Posterior cingulate gyrus (tissue), 11 donors: ENCODE measurements at places on chromosomes 7 and 10.

GRCh38 chr10:36722777-36723176 lies 402.6 kb upstream of the ANKRD30A start:
- no peak for DNase-seq

DNA sequence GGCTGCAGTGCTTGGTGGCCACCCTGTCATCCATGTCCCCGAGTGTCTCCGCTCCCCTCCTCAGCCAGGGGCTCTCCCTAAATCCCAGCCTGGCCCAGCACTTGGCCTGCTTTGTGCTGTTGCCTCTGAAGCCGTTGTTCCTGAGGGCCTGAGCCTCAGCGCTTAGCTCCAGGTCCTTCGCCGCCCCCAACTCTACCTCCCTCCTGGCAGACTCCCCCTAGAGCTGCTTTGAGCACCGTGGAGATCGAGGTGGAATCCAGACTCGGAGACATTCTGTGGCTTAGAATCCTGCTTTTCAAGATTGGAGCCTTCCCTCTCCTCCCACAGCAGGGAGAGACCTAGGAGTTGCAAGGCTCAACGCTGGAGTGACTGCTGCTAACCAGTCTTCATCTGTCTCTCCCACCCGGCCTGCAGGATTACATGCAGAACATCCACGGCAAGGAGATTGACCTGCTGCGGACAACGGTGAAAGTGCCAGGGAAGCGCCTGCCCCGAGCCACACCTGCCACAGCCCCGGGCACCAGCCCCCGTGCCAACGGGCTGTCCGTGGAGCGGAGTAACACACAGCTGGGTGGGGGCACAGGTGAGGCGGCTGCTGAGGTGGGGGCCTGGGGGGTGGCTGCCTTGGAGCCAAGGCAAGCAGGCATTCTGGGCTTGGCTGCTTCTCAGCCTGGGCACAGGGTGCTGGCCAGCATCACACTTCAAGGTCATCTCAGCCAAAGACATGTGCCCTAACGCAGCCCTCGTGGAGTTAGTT lies 33.3 kb downstream of the GBX1 start:
- no peak for DNase-seq

DNA sequence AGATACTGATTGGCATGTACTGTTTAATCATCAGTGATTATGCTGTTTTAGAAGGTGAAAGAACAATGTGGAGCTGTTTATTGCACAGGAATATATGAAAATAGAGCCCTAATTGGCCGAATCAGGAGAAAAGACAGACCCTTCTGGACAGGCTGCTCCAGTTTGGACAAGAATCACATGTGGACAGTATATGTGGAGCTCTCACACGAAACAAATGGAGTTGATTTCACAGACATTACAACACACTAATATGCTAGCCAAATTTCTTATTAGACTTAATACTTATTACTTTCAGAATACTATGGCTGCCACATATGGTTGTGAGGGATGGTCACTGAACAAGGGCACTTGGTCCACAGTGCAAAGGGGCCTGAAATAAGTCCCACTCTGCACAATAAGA lies 15.5 kb downstream of the TWIST1 start:
- no peak for DNase-seq

DNA sequence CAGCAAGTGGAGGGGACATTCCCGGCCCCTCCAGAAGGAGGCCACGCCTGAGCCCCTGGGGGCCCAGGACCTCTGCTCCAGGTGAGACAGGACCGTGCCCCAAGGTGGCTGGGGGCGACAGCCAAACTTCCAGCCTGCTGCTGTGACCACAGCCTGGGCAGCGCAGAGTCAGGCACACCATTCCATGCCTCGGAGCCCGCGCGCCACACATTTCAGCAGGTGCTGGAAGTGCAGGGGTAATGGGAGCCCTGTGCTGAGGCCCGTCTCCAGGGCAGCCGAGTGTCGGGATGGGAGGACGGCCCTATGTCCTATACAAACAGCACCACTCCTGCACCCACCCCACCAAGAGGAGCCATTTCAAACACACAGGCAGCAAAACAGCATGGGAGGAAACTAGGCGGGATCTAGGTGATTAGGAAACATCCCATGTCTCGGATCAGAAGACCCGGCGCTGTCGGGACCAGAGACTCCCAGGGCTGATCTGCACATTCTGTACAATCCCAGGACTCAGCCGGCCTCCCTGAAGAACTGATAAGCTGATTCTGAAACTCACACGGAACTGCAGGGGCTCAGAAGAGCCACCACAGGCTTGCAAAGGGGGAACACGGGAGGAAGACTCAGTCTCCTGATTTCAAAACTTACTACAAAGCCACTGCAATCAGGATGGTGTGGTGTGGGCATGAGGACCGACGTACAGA lies 272.3 kb downstream of the ELFN1 start:
- DNase-seq, result no peak

DNA sequence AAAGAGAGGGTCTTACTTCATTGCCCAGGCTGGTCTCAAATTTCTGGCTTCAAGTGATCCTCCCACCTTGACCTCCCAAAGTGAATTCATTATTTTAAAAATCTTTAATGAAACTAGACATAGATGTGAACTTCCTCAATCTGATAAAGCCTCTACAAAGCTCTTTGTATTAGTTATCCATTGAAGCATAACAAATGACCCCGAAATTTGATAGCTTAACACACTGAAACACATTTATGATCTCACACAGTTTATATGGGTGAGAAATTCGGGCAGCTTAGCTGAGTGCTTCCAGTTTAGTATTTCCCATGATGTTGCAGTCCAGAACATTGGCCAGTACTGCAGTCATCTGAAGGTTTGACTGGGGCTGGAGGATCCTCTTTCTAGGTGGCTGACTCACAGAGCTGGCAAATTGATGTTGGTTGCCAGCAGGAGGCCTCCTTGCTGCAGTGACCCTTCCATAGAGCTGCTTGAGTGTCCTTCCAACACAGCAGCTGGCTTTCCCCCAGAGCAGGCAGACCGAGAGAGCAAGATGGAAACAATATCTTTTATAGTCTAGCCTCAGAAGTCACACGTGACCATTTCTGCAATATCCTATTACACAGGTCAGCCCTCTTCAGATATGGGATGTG lies 16.6 kb upstream of the WNT8B start:
- DNase-seq, result no peak

- no peak for DNase-seq
Observed at GRCh38 chr10:1643161-1643907, 94.0 kb downstream of the ADARB2 start.

GRCh38 chr7:74396993-74397392 lies 56.7 kb upstream of the GTF2IRD1 start:
- no peak for DNase-seq

- no peak for DNase-seq
Observed at GRCh38 chr7:158842486-158842885, 13.2 kb upstream of the ESYT2 start.

DNA sequence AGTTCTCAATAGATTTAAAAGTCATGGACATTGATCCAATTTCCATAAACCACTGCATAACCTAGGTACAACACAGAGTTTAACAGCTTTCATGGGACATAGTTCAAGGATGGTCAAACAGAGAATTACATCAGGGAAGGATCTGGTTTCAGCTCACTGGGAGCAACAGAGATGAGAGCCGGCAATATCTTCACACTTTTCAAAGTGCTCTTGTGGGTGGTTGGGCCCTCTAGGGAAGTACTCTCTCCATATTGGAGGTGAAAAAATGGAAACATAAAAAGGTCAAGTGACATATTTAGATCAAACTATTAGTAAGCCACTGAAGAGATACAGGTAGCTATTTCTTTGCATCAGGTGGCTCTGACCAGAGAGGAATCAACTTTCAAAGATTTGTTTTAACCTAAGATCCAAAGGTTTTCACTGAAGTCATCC lies 61.8 kb upstream of the LRRN3 start:
- no peak for DNase-seq

DNA sequence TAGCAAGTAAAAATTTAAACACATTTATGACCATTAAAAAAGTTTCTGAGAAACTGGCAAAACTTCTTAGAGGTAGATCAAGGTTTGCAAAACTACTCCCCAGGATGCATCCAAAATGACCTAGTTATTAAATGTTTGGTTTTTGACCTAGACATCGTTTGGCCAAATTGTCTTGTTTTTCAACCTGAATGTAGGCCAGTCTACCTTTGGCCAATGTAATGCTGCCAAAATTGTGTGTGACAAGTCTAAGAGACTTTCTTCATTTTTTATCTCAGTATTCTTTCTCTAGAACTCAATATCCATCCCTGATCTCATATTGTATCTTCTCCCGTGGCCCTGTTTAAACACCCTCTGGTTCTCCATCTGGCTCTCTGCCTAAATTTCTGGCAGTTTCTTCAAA lies 202.0 kb downstream of the CXCL12 start:
- DNase-seq, result no peak

- no peak for DNase-seq
Observed at GRCh38 chr10:72464438-72464837, 109.7 kb upstream of the DNAJB12 start.

- no peak for DNase-seq
Observed at GRCh38 chr10:51759896-51760534, 60.6 kb upstream of the CSTF2T start.

GRCh38 chr10:88896994-88897853 lies 17.2 kb downstream of the STAMBPL1 start:
- DNase-seq, result no peak

GRCh38 chr7:135743907-135744731 lies 4.5 kb downstream of the FAM180A start:
- no peak for DNase-seq

DNA sequence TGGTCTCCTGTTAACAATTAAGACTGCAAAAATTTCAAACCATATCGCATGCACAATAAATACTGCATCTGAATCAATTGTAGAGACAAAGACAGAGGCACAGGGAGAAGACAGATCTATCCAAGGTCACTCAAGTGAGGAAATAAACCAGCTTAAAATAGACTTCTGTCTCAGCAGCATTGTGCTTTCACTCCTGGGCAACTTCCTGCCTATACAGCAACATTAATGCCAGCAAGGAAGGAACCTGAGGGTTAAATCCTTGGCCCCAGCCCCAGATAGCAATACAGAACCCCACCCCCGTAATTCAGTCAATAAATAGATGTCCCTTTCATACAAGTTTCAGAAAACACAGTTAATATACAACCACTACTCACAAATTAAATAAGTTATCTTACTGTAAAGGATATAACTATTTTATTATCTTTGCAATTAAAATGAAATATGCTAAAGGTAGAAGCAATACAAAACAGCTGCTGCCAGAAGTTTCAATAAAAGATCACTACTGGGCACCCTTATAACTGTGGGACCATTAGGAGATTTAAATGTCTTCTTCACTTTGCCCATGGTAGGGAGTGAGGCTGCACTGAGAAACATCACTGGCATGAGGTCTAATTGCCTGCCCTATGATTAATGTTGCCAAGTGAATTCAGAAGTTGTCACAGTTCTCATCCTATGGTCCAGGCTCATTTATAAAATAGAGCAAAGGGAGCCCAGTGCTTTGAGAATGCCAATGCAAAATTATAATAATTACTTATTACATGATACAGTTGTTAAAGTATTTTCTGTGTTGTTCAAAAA lies 49.4 kb downstream of the CAV1 start:
- DNase-seq, result no peak

- no peak for DNase-seq
Observed at GRCh38 chr7:68537774-68538071, 1060.6 kb upstream of the AUTS2 start.

DNA sequence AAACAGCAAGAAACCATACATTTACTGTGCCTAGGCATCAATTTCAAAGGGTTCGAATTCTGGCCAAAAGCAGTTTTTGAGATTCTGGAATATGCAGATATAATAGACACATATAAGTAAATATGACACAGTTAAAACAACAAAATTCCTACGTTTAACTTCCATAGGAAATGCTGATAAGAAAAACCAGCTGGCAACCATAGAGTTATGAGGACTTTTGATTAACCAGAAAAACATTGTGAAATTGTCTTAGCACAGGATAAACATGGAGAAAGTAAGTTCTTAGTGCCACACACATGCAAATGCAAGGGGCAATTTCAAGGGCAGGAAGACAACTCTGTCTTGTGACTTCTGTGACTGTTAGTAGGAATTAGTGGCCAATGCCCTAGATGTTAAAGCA lies 702.1 kb downstream of the TNS3 start:
- DNase-seq, result no peak

GRCh38 chr7:86664991-86665390 lies 21.3 kb downstream of the GRM3 start:
- no peak for DNase-seq

GRCh38 chr10:120650705-120651399 lies 193.8 kb downstream of the PLPP4 start:
- no peak for DNase-seq

DNA sequence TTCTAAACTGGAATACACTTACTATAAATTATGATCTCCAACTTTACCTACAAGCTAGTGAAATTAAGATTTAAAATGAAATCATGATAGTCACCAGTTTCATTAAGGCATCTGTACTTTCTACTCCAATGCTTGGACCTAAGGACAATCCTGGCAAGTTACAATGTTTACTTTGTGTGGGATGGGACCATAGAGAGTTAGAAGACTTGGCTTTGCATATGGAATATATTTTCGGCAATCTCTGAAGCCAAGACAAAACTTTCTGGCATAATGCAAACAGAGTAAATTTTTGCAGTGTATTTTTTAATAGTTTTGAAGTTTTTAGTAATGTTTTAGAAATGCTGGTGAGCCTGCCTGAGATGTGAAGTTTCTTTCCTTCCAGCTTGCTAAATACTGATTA lies 248.9 kb downstream of the ABCA13 start:
- DNase-seq, result no peak

- DNase-seq, result no peak
Observed at GRCh38 chr7:147199868-147200267, 1083.3 kb downstream of the CNTNAP2 start.

DNA sequence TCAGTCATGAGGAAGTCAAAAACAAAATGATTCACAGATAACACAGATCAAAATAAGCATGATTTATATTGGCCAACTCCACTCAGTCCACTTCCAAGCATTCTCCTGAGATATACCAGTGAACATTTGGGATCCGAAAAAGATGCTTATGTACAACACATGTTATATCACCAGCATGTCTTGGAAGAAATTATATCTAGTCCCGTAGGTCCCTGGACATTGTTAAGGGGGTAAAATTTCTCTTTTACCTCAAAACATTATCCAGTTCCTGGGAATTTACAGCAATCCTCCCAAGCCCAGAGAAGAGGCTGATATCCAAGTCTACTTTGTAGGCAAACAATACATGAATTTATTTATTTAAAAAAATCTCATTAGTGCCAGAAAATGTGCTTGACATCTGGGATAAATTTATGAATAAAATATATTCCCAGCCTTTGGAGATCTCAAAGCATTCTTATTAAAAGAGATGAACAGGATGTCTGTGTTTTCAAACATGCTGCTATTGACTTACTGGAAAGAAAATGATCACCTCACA lies 582.2 kb upstream of the ZWINT start:
- no peak for DNase-seq

DNA sequence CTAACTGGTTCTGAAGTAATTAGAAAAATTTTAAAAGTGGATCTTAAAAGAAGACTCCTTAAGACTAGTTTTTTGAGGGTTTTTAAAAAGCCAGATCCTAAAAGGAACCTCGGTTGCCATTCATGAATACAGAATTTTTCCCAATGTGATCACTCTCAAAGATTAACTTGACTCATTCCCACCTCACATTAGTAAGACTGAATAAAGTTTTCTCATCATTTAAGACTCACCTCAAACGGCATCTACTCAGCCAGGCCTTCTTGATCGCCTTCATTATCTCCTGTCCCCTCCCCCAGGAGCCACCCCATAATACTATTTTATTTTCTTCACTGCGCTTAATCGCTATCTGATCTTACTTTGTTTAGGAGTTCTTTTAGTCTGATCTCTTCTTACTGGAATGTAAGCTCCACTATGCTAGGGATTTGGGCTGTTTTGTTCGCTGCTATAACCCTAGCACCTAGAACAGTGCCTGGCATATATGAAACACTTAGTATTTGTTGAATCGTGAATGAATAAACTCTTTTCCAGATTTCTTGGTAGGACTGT lies 55.9 kb upstream of the PCGF5 start:
- DNase-seq, result no peak

GRCh38 chr7:75818472-75818871 lies 4.9 kb upstream of the CCL24 start:
- no peak for DNase-seq
